ENCODE measurements at places on chromosomes 6 and 20. TPM values are rescaled to one million over a fixed set of nuclear protein-coding genes. Genes with fewer than 3 reads are reported as not detected.
A peak's percentile ranks its signal among the peaks of the same experiment; 100 is the strongest.

AVP gene
- total RNA-seq: not detected

LY86 gene
- not detected for total RNA-seq

RNF144B gene
- total RNA-seq: 3.5 TPM

GPX5 gene
- total RNA-seq: not detected

TTLL9 gene
- total RNA-seq: not detected

ADAM33 gene
- total RNA-seq: 53.1 TPM

TXLNB gene
- total RNA-seq: 0.13 TPM

DNA sequence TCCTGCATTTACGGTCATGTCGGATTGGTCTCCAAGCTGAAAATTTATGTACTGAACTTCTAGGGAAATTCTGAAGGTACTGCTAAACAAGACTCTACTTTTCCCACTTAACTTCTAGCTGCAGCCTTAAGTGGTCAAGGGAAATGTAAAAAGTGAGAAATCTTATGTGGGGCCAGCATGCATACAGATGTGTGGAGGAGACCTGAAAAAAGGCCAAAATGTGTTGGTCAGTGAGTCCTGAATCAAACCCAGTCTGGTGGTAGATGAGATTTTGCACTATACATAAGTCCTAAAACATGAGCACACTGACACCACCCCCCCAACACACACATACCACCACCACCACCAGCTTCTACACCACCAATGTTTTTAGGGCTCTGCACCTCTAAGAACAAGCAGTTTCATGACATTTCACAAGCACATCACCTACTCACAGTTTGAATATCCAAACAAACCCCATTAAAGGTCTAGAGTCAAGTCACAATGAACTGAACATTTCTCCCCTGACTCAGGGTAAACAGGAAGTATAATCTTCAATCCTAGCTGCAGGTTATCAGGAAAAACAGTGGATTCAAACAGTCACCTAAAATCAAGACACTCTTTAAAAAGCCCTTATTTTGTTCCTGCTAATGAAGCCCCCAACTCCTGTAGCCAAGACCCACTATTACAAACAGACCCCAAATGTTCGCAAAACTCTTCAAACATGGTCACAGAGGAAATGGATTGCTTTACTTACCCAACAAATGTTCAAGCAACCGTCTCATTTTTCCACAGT, 1.6 kb downstream of the ZMYND8 start:
- DNase-seq: peak; percentile 44

DNA sequence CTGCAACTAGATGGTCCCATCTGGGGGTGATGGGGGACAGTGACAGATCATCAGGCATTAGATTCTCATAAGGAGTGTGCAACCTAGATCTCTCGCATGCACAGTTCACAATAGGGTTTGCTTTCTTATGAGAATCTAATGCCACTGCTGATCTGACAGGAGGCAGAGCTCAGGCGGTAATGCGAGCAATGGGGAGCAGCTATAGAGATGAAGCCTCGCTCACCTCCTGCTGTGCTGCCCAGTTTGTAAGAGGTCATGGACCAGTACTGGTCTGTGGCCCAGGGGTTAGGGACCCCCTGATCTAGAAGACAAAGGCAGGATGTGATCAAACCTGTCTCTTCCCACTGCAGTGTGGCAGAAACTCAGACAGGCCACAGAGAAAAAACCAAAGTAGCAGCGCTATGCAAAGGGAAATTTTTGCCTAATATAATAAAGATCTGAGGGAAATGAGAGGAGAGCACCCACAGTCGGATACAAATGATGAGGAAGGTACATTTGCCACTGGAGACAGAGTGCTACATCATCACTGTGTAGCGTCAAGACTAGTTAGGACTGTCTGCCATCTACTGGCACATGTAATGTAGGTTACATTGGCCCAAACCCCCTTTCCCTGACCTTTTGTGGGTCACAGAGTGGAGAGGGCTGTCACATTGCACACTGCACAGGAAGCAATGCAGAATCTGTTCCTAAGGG, 4.1 kb upstream of the LY86 start:
- DNase-seq: no peak

GRCh38 chr6:14754751-14755513, 490.9 kb upstream of the JARID2 start:
- no peak for DNase-seq

- DNase-seq: no peak
Measured at GRCh38 chr6:24672620-24673182, 5.8 kb downstream of the ACOT13 start.

- DNase-seq: peak; percentile 29
Measured at GRCh38 chr6:126118058-126118755, 131.9 kb downstream of the TRMT11 start.

GRCh38 chr6:141248021-141248799, 884.5 kb upstream of the GJE1 start:
- DNase-seq: no peak

DNA sequence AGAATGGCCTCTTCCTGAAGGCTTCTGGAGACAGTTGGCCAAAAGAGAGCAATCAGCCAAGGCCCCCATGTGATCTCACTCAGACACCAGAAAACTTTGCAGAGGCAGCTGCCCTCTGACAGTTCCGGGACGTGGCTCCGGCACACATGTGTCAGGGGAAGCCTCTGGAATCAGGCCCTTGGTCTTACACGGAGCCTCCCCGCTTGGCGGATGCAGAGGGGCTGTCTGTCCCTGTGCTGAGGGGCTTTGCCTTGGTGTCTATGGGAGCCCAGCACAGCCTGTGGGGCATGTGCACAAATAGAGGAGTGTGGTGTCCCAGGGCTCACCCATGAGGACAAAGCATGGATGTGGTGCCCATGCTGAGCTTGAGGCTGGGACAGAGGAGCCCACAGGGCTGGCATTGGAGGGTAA, 13.8 kb downstream of the SIGLEC1 start:
- peak; percentile 23 for DNase-seq

DNA sequence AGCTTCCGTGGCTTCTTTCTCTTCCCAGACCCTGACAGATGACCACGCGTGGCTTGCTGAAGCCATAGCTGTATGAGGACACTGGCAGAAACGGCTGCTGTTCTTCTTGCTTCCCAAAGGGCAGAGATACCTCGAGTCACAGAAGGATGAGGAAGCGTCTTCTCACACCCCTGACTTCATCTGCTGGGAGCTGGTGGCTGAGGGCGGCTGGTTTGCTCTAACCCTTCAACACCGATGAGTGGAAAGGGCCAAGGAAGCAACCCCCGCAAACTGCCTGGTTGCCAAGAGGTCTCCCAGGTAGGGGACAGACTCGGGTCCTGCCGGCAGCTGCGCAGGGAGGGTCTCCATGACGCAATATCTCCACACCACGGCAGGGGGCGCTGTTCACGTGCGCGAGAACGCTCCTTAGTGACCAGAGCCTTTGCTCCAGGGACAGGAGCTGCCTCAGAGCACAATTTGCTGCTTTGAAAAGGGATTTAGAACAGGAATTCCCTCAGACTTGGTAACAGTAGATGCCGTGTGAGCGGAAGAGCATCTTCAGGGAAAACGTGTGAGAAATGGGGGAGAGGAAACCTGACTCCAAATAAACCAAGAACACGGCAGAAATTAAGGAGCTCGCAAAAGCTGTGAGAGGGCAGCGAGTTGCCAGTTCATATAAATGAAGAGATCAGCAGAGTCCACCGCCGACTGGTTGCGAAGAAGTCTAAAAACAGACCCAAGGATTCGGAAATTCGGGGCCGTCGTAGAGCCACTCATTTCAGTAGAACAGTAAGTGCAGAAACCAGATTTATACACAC, 80.2 kb downstream of the ERMARD start:
- peak; percentile 63 for DNase-seq

DNA sequence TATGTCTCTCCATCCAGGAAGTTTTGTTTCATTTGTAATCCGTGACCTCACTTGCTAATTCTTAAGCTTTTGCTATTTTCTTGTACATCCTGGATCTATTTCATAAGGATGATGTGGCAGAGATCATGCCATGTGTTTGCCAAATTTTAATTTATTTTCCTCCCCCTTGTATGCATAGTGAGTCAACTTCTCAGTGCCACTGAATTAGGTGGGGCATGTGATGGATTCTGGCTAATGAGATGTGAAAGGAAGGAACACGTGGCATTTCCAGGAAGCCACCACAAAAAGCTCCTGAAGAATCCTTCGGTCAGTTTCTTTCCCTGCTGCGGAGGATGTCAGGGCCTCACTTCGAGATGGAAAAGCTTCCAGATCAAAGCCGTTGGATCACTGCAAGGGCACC, 86.2 kb upstream of the PRL start:
- no peak for DNase-seq

DNA sequence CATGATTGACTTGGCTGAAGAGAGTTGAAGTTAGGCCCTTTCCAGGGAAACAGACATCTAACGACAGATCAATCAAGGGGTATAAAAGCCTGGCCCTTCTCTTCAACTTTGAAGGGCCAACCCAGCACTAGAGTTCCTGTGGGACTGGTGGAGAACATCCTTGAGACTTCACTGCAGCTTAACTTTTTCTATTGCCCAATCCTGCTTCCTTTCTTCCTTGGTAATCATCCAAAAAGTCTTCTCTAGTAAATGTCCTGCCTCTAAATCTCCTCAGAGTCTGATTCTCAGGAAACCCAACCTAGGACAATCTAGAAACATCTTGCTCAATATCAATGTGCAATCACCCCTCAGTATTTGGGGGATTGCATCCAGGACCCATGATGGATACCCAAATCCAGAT, 1.9 kb downstream of the MKKS start:
- DNase-seq: peak; percentile 34

DNA sequence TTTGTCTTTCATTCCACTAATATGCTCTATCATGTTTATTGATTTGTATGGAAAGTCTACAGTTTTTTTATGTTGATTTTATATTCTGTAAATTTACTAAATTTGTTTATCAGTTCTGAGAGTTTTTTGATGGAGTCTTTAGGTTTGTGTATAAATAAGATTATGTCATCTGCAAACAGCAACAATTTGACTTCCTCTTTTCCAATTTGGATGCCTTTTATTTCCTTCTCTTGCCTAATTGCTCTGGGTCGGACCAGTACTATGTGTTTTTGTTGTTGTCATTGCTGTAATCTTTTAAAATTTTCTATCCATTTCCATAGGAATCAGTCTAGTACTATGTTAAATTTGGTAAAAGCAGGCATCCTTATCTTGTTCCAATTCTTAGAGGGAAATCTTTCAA, 31.5 kb upstream of the POLR1H start:
- no peak for DNase-seq

GRCh38 chr6:44388135-44388487, 605 bp downstream of the CDC5L start:
- DNase-seq: no peak

GRCh38 chr20:58111310-58112016, 117.0 kb downstream of the ANKRD60 start:
- peak; percentile 42 for DNase-seq

GRCh38 chr6:81031416-81031815, 721.1 kb downstream of the TENT5A start:
- DNase-seq: peak; percentile 25

DNA sequence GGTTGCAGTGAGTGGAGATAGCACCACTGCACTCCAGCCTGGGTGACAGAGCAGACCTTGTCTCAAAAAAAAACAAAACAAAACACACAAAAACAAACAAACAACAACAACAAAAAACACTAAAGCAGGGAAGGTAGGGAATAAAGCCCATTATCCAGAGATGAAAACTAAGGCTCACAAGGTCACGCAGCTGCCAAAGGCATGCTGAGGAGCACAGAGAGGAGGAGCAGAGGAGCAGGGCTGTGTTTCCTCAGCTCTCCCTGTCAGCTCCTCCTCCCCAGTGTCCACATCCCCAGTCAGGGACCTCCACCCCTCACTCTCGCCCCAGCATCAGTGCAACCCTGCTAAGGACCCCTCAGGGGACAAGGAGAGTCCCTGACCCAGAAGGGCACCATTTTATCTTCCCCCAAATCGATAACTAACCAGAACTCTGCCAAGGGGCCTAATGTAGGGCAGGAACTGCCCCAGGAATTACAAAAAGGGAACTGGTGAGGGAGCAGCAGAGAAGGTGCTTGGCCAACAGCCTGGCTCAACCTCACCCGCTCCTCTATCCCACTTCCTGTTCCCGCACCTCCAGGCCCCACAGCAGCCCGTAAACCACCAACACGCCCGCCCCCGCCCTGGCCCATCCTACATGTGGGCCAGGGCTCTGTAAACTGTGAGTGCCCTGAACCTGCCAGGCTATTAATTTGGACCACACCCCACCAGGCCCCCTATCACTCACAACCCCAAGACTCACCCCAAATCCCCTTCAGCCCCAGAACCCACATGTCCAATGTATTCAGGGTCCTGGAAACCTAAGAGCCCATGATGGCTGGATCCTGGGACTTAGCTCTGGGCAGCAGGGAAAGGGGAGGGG, 9.0 kb downstream of the TEAD3 start:
- peak; percentile 37 for DNase-seq

DNA sequence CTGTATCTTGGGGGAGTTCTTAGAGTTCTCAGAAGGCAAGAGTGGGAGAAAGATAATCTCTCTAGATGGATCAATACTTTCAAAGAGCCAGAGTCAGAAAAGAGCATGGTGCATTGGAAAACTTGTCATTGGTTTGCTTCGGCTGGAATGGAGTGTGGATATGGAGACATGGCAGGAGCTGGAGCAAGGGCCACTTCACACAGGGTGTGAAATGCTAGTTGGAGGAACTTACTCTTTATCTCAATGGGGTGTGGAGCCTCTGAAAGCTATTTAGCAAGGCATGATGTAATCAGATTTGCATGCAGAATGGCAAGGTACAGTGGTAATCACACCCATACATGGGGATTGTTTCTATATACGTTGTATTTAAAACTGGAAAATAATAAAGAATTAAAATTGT, 31.5 kb upstream of the PAQR8 start:
- DNase-seq: no peak

GRCh38 chr6:1611572-1612298, 2.0 kb downstream of the FOXC1 start:
- peak; percentile 60 for DNase-seq

Measured in GM23248 (cell line).